ENCODE measurements at places on chromosomes 11 and 22. TPM values are rescaled to one million over a fixed set of nuclear protein-coding genes. Genes with fewer than 3 reads are reported as not detected.

Gene SMIM38
- 2.3 TPM for total RNA-seq

Gene SERPIND1
- not detected for total RNA-seq

Gene SMC1B
- total RNA-seq = 3.2 TPM

Gene ZNF214
- total RNA-seq = 0.10 TPM

Gene GPR83
- 0.12 TPM for total RNA-seq

Gene FIBIN
- total RNA-seq = not detected

Gene GLYAT
- total RNA-seq = not detected

Gene SSH3
- 20.3 TPM for total RNA-seq

Gene SRRD
- total RNA-seq = 13.5 TPM

Gene MS4A7
- total RNA-seq = not detected

Gene H19
- not detected for total RNA-seq

Gene SELENOM
- total RNA-seq = 6.8 TPM

Gene PPP1R14B
- 149 TPM for total RNA-seq

DNA sequence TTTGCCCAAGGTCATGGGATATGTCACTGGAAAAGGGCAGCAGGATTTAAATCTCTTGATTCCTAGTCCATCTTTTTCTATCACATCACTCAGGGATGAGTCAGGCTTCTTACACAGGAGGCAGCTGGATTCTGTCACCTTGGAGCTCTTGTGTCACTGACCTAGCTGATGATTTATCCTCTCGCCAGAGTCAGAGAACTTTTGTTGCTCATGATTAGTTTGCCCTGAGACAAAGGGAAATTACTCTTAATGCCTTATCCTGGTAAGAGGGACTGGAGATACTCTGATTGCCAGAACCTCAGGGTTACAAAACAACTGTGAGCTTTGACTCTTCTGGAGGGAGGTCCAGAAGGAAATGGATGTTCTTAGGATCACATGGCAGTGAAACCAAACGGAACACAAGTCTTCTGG, 10.1 kb downstream of the COA4 start:
- H3K4me1 ChIP-seq = no peaks in the 10 kb centered on the region
- no peak overlapping the region for H3K27ac ChIP-seq
- H3K4me3 ChIP-seq = no peak overlapping the region
- H3K36me3 ChIP-seq = peaks cover 1% of the 10 kb centered on the region

DNA sequence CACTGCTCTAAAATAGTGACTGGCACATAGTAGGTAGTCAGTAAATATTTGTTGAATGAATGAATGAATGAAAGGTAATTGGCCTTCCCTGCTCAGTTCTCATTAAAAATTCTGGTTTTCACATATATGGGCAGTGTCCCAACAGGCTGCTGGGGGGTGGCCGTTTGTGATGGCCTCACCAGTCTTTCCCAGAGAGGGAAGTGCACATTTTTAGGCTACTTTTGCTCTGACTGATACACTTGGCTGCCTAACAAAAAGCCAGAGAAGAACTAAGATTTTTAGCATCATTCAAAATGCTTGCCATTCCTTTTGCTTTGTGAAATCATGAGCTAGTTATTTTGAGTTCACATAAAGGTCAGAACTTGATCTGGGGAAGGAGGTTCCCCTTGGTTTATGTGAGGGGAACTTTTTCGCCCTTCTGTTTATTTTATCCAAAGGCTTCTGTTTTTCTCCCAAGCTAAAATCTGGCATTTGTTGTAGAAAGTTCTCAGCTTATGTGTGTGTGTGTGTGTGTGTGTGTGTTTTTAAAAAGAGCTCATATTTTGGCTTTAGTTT, 83.1 kb downstream of the PTPRJ start:
- peaks cover 10% of the 10 kb centered on the region for H3K36me3 ChIP-seq
- peaks cover 75% of the 10 kb centered on the region for H3K4me1 ChIP-seq
- no peaks in the 10 kb centered on the region for H3K27me3 ChIP-seq
- no peak for DNase-seq
- no peak overlapping the region for H3K4me3 ChIP-seq

GRCh38 chr22:30802202-30803166, 107.8 kb downstream of the OSBP2 start:
- DNase-seq = peak; percentile 78
- H3K4me1 ChIP-seq = peaks cover 17% of the 10 kb centered on the region
- no peak overlapping the region for H3K4me3 ChIP-seq
- H3K27ac ChIP-seq = no peak overlapping the region
- peaks cover 60% of the 10 kb centered on the region for H3K27me3 ChIP-seq
- H3K36me3 ChIP-seq = no peaks in the 10 kb centered on the region

DNA sequence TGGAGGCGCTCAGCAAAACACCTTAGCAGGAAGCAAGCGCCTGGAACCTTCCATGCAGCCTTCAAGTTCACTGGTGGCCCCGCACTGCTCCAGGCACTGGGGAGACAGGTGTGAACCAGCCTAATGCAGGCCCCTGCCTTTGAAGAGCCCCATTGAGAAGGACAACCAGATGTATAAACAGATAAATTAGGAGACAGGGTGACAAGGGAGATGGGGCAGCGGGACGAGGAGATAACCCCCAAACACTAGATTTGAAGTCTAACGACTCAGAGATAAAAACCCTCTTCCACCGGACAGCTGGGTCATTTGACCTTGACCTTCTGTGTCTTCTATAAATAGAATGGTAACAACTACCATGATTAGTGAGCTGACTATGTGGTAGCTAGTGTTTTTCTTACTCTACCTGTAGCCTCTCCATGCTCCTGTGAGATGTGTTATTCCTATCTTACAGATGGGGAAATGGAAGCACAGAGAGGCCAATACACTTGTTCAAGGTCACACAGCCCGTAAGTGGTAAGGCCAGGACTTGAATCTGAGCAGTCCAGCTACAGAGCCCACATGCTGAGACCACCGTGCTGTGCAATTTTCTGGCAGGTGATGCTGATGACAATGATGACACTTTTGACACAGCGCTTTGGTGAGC, 2.0 kb upstream of the PDGFB start:
- no peaks in the 10 kb centered on the region for H3K36me3 ChIP-seq
- no peak overlapping the region for H3K4me3 ChIP-seq
- no peak overlapping the region for H3K27ac ChIP-seq
- H3K4me1 ChIP-seq = peaks cover 13% of the 10 kb centered on the region
- DNase-seq = no peak

DNA sequence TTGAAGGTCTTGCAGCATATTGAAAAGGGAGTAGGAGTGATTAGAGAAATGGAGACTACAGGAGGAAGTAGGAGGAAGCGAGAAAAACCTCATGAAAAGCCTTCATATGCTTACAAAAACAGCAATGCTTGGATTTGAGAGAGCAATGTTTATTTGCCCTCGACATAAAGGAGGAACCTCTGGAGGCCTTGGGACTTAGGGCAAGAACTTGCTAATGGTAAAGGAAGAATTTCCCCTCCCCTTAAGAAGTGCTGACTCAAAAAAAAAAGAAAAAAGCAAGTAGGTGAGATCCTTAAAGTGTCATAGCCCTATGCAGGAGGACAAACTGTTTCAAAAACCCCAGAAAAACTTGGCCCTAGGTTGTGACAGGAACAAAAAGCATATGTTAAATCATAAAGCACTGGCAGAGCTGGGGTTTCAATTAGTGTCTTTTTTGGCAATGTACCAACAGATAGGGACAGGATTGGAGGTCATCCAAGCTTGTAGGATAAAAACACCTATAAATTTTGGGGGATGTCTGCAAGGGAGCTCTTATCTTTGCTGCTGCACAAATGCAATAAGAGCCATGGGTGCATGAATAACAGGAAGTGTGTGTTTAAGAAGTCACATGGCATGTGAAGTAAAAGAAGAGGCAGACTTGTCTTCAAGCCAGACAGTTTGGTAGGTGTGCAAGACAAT, 4.9 kb downstream of the GLYAT start:
- peak overlapping the region; percentile 60 for H3K4me3 ChIP-seq
- no peak for DNase-seq
- peaks cover 41% of the 10 kb centered on the region for H3K4me1 ChIP-seq
- no peaks in the 10 kb centered on the region for H3K36me3 ChIP-seq

- peaks cover 52% of the 10 kb centered on the region for H3K4me1 ChIP-seq
- no peaks in the 10 kb centered on the region for H3K36me3 ChIP-seq
- no peak overlapping the region for H3K27ac ChIP-seq
- H3K4me3 ChIP-seq = peak overlapping the region; percentile 85
- DNase-seq = no peak
Measured at GRCh38 chr22:41801886-41802285, 1.4 kb downstream of the CCDC134 start.

- H3K27me3 ChIP-seq = no peaks in the 10 kb centered on the region
- H3K27ac ChIP-seq = peak overlapping the region; percentile 68
- peak; percentile 5 for DNase-seq
- H3K4me1 ChIP-seq = peaks cover 27% of the 10 kb centered on the region
- no peaks in the 10 kb centered on the region for H3K36me3 ChIP-seq
Measured at GRCh38 chr11:45994371-45995341, 72.2 kb downstream of the LARGE2 start.

- DNase-seq = no peak
- no peak overlapping the region for H3K27ac ChIP-seq
- peaks cover 21% of the 10 kb centered on the region for H3K27me3 ChIP-seq
- H3K4me1 ChIP-seq = peaks cover 7% of the 10 kb centered on the region
- H3K4me3 ChIP-seq = no peak overlapping the region
Measured at GRCh38 chr22:49674479-49675050, 153.1 kb downstream of the BRD1 start.

- H3K4me3 ChIP-seq = no peak overlapping the region
- no peaks in the 10 kb centered on the region for H3K36me3 ChIP-seq
- peaks cover 12% of the 10 kb centered on the region for H3K27me3 ChIP-seq
Measured at GRCh38 chr11:110198031-110198729, 98.2 kb downstream of the RDX start.

DNA sequence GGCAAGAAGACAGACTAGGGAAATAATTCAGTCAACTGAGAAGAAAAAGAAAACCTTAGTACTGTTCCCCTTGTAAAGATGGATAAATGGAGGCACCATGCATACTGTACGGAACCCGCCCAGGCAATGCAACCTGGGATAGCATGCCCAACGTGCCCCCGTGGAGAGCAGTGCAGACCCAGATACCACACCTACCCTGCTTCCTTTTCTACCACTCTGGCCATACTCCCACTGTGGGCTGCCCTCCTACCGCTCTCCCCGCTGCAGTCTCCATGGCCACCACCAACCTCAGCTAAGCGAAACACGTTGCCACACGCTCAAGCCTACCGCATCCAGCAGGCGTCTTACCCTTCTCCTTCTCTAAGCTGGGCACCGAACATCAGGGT, 117.4 kb upstream of the SERPIND1 start:
- no peaks in the 10 kb centered on the region for H3K4me1 ChIP-seq
- H3K27me3 ChIP-seq = peaks cover 37% of the 10 kb centered on the region
- no peak overlapping the region for H3K4me3 ChIP-seq

DNA sequence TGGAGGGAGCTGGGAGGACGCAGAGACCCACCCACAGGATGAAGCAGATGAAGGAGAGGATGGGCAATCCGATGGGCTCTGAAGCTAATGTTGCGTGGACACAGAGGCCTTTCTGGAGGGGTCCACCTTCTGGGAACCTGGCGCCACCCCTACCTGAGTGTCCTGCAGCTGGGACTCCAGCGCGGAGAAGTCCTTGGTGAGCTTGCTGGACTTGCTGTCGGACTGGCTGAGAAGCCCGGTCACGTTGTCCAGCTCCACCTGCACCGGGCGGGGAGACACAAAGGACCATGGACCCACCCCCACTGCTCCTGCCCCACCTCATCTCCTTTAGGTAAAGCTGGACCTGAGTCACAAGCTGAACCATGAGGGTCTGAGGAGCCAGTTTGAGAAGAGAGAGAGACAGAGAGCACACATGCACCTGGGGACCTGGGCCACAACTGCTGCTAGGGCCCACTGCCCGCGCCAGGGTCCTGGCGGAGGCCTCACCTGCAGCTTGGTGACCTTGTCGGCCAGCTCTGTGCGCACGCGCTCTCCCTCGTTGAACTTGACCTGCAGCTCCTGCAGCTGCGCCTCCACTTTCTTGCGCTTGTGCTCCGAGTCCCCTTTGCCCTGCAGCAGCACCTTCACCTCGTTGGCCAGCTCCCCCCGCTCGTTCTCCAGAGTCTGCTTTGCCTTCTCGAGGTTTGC, 40.8 kb downstream of the APOL1 start:
- peaks cover 21% of the 10 kb centered on the region for H3K4me1 ChIP-seq
- no peak for DNase-seq
- H3K36me3 ChIP-seq = peaks cover 34% of the 10 kb centered on the region

- H3K4me3 ChIP-seq = no peak overlapping the region
- DNase-seq = no peak
- peak overlapping the region; percentile 43 for H3K27ac ChIP-seq
- H3K4me1 ChIP-seq = peaks cover 13% of the 10 kb centered on the region
Measured at GRCh38 chr11:72088076-72088808, 7.6 kb downstream of the LRRC51 start.

- H3K4me3 ChIP-seq = no peak overlapping the region
- H3K36me3 ChIP-seq = no peaks in the 10 kb centered on the region
- no peak for DNase-seq
- H3K27ac ChIP-seq = no peak overlapping the region
- H3K27me3 ChIP-seq = peaks cover 37% of the 10 kb centered on the region
Measured at GRCh38 chr22:36546932-36547331, 18.0 kb upstream of the EIF3D start.

GRCh38 chr11:108647701-108648527, 17.0 kb upstream of the DDX10 start:
- no peaks in the 10 kb centered on the region for H3K36me3 ChIP-seq
- no peaks in the 10 kb centered on the region for H3K27me3 ChIP-seq
- peak overlapping the region; percentile 73 for H3K27ac ChIP-seq
- peak; percentile 66 for DNase-seq
- H3K4me1 ChIP-seq = no peaks in the 10 kb centered on the region

DNA sequence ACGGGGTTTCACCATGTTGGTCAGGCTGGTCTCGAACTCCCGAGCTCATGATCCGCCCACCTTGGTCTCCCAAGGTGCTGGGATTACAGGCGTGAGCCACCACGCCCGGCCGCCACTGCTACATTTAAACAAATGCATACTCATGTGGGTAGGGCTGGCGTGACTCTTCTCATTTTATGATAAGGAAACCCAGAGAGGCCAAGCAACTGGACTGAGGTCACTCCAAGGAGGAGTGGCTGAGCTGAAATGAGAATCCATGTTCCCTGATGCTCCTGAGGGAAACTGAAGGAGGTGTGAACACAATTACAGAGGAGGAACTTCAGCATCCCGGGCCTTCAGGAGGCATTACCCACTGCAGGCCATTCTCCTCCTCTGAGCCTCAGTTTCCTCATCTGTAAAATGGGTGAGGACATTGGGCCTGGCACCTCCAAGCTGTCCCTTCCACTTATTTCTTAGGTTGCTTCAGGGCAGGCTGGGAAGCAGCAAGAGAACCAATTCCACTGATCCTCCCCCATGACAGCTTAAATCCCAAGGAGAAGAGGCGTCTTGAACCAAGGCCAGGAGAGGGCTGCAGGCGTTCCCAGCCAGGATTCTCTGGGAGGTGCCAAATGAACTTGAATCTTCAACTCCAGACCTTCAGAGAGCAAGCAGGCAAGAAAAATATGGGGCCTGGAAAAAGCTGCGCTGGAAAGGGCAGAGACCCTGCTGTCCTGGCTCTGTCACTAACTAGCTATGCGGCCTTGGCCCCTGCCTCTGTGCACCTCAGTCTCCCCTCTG, 2.9 kb downstream of the TST start:
- no peaks in the 10 kb centered on the region for H3K36me3 ChIP-seq
- peaks cover 4% of the 10 kb centered on the region for H3K4me1 ChIP-seq
- H3K27me3 ChIP-seq = peaks cover 5% of the 10 kb centered on the region
- H3K27ac ChIP-seq = no peak overlapping the region
- H3K4me3 ChIP-seq = no peak overlapping the region
- no peak for DNase-seq

GRCh38 chr11:6736495-6737121, 35.2 kb downstream of the OR2AG2 start:
- peaks cover 91% of the 10 kb centered on the region for H3K4me1 ChIP-seq
- peak overlapping the region; percentile 98 for H3K27ac ChIP-seq
- peak overlapping the region; percentile 49 for H3K4me3 ChIP-seq
- DNase-seq = no peak
- H3K36me3 ChIP-seq = peaks cover 26% of the 10 kb centered on the region
- no peaks in the 10 kb centered on the region for H3K27me3 ChIP-seq

Data from activated T-cell treated with anti-CD3 and anti-CD28 coated beads, Interleukin-2, amount 50 U/mL, for 72 hours (primary cell).